Stimulated activated CD8-positive, alpha-beta memory T cell treated with anti-CD3 and anti-CD28 coated beads, Interleukin-12 subunit alpha, Interleukin-12 subunit beta, amount 100 ng/mL, for 1 hour (primary cell): ENCODE measurements at places on chromosomes 6 and 20.

- no peak for DNase-seq
Measured at GRCh38 chr20:59731376-59731775, 127.0 kb downstream of the PHACTR3 start.

- DNase-seq = no peak
Measured at GRCh38 chr20:57090590-57091560, 175.6 kb downstream of the BMP7 start.

- DNase-seq = no peak
Measured at GRCh38 chr6:89214197-89214596, 3.0 kb downstream of the GABRR1 start.

GRCh38 chr20:1646975-1647431 is 10.6 kb downstream of the SIRPG start:
- no peak for DNase-seq

GRCh38 chr6:69622924-69623323 is 173.9 kb downstream of the LMBRD1 start:
- DNase-seq = no peak

- no peak for DNase-seq
Measured at GRCh38 chr6:97885828-97886227, 602.8 kb upstream of the MMS22L start.

GRCh38 chr6:159434410-159434809 is 258.6 kb downstream of the SOD2 start:
- no peak for DNase-seq

GRCh38 chr20:51757226-51757625 is 11.0 kb downstream of the ATP9A start:
- no peak for DNase-seq

DNA sequence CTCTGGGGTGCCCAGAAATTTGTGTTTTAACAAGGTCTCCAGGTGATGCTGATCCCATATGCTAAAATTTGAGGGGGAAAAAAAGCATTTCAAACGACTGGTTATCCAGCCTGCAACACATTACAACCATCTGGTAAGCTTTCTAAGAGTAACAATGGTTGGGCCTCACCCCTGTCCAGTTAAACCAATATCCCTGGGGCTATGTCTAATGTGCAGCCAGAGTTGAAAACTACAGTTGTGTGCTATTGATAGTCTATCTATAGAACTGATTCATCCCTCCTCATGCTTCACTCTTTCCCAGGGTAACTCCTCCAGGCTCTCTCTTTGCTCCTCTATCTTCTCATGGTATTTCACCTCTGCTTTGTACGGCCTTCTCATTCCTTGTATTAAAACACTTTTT is 458.3 kb downstream of the MMUT start:
- no peak for DNase-seq

- DNase-seq = no peak
Measured at GRCh38 chr20:1299522-1299921, 29.4 kb downstream of the SDCBP2 start.

- no peak for DNase-seq
Measured at GRCh38 chr20:62935968-62936585, 1.9 kb upstream of the GID8 start.

GRCh38 chr6:157597461-157598312 is 216.7 kb downstream of the ZDHHC14 start:
- no peak for DNase-seq

DNA sequence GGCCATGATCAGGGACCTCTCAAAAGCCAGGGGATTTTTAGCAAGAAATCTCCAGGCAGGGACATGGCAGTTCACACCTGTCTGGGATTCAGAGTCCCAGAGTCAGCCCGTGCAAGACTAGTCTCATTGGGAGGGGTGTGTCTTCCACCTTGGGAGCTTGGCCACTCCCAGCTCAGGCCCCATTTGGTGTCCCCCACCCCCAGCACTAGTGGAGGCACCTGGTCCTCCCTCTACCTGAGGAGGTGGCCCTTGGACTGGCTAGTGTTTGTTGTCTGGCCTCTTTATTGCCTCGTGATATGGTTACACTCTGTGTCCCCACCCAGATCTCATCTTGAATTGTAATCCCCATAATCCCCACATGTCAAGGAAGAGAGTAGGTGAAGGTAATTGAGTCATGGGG is 140.8 kb upstream of the PHACTR3 start:
- no peak for DNase-seq

DNA sequence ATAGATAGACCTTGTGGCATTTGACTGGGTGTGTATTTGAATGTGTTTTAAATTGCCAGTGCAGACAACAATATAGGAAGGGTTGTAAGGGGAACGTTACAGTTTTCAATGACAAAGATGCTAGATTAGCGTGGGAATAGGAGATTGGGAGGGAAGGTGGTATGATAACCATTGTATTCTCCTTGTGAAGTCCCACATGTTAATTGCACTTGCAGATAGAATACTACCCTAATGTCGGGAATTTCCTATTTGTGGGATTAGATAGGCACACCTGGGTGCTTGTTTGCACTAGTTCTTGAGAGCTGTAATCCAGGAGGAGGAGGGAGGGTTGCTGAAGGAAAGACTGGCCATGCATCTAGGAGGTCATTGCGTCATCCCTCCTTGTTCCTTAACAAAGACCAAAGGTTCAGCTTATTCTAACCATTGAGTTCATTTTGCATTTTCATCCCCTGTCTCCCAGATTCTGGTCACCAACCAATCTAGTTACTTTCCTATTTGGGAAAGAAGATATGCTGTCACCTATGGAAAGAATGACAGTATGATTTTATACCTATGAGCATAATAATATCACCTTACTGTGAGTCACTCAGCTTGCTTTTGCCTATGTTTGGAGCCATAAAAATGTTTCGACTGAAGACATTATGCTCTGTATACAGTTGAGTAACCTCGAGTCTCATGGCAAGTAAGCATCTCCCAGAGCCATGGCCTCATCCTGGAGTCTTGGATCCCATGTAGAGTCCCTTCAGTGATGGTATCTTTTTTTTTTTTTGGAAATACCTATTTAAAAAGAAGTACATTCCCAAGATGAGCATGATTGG is 201.5 kb downstream of the DTNBP1 start:
- DNase-seq = no peak

DNA sequence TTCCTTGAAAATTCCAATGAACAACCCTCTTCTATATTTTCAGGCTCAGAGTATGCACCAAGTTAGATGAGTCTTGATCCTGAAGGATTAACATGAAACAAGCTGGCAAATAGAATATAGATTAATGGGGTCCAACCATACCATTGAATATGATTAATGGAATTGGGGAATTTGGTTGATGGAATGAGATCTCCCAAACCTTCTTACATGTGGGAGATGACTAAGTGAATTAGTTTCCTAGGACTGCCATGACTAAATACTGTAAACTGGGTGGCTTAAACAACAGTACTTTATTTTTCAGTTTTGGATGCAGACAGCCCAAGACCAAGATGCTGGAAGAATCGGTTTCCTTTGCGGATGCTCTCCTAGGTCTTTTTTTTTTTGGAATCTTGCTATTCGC is 347.0 kb downstream of the QKI start:
- no peak for DNase-seq

DNA sequence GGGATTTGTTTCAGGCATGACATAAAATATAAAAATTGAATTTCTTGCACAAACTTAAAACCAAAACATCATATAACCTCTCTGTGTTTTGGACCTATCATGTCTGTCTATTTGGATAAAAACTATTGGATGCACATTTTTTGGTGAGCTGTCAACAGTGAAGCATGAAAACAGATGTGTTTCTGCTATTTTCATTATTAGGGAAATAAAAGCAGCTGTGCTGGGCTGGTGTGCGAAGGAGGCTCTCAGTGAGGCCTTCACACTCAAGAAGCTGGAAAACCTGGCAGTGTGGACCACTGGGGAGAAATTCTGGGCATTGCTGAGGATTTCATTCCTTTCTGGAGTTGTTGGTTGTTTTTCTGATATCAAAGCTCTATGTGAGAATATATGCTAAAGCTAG is 395.3 kb downstream of the GJA1 start:
- no peak for DNase-seq

GRCh38 chr20:38210741-38211140 is 45.7 kb upstream of the TGM2 start:
- DNase-seq = no peak

GRCh38 chr6:156833755-156834154 is 56.6 kb downstream of the ARID1B start:
- DNase-seq = no peak

- DNase-seq = no peak
Measured at GRCh38 chr6:26232940-26233648, 131.9 kb upstream of the BTN3A2 start.

- no peak for DNase-seq
Measured at GRCh38 chr6:83597511-83597910, 85.2 kb downstream of the PRSS35 start.

- no peak for DNase-seq
Measured at GRCh38 chr20:62235001-62235776, 3.1 kb upstream of the OSBPL2 start.

DNA sequence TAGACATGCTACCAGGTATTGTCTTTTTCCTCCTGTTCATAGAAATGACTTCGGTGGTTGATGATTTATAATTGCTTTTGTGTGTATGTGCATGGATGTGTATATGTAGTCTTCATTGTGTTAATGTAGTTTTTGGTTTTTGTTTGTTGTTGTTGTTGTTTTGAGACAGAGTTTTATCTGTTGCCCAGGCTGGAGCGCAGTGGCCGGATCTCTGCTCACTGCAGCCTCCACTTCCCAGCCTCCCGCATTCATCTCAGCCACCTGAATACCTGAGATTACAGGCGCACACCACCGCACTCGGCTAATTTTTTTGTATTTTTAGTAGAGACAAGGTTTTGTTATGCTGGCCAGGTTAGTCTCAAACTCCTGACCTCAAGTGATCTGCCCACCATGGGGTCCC is 75.2 kb downstream of the HFE start:
- DNase-seq = no peak

GRCh38 chr6:156863504-156863903 is 86.3 kb downstream of the ARID1B start:
- DNase-seq = no peak

DNA sequence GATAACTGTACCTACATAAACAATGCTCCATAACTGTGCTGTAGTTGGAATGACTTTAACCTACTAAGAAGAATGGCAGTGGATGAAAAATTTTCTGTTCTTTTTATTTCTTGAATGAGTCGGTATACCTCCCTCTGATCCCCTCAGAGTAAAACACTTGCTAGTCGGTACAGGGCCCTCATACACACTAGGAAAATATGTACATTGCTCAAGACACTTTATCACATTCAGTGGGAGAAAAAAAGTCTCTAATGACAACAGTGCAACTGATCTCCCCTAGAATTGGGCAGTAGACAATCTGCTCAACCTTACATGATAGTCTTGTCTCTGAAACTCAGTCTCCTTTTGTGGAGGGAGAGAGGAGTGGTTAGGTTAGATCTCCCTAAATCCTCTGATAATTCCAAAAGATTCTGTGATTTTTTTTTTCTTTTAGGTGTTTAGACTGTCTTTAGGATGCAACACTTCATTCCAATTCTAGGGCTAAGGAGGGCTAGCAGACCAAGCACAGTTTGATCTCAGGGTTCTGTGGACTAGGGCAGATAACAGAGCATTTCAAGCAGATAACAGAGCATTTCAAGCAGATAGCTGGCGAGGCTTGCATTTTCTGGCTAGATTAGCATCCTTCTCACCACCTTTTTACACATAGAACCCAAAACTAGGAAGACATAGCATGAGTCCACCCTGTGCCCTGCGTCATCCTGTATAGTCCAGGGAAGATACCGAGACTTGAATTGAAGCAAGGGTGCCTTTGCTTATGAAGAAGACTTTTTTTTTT is 100.3 kb upstream of the TNFAIP3 start:
- DNase-seq = no peak

DNA sequence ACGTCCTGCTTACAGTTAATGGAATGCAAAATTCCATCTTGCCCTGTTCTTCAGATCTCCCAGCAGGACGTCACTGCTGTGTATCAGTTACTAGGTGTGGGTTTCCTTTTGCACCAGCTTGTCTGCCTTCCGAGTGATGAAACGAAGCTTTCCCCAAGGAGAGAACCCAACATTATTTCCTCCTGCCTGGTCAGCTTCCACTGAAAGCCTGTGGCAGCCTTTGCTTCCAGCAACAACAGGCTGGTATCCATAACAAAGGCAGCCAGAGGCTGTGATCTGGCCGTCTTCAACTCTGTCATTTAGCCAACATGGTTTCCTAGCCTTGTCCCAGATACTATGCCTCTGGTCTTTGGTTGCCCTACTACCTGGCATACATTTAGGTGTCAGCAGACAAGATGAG is 78.9 kb upstream of the HEY2 start:
- no peak for DNase-seq

- DNase-seq = no peak
Measured at GRCh38 chr20:58515233-58516212, at the start of gene APCDD1L. Gene APCDD1L (minus strand): TSS chr20:58515399. CDS start chr20:58514707, 692 bp downstream.

- DNase-seq = no peak
Measured at GRCh38 chr20:44231193-44231592, 15.9 kb upstream of the GDAP1L1 start.

GRCh38 chr20:12327205-12327604 is 409.5 kb downstream of the BTBD3 start:
- DNase-seq = no peak

- peak; percentile 5 for DNase-seq
Measured at GRCh38 chr6:138944412-138944811, 43.6 kb downstream of the REPS1 start.

DNA sequence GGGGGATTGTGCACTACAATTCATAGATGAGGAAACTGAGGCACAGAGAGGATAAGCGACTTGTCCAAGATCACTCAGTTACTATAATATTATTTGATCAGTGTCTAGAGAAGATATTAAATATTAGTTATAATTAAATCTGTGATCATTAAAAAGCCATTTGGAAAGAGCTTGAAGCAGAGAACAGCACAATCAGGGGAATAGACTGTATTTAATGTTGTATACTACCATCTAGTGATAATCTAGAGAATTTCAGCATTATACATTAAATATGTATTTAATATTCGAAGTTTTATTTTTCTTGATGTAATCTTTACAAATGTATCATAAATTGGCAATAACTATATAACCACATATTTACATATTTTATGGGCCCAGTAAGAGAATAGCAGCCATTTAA is 20.1 kb upstream of the MTCL3 start:
- DNase-seq = no peak

DNA sequence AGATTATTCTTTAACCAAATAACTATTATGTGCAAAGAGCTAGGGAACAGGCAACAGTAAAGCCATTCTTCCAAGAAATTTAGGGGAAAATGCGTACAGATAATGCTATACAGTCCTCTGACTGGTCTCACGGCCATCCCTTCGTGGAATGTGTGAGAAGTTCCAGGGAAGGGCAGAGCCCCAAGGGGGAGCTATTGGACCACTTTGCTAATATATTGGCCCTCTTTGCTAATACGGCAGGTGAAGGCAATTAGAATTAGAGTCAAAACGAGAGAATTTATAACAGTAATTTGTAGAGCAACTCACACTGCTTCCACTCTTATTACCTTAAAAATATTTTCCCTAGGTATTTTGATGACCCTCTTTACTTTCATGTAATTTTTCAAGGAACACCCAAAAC is 140.4 kb downstream of the IMPG1 start:
- no peak for DNase-seq

- DNase-seq = no peak
Measured at GRCh38 chr6:107871976-107872375, 47.9 kb upstream of the SCML4 start.

GRCh38 chr20:57920971-57921370 is 211.2 kb upstream of the PMEPA1 start:
- DNase-seq = no peak

GRCh38 chr20:5714261-5715041 is 35.8 kb upstream of the SHLD1 start:
- peak; percentile 55 for DNase-seq

- DNase-seq = no peak
Measured at GRCh38 chr20:62014488-62014775, 51.2 kb downstream of the TAF4 start.
